ENCODE measurements at places on chromosomes 16 and 17.
A peak's percentile ranks its signal among the peaks of the same experiment; 100 is the strongest.

GRCh38 chr17:28125526-28126378 lies 83.3 kb downstream of the NLK start:
- DNase-seq, result no peak

DNA sequence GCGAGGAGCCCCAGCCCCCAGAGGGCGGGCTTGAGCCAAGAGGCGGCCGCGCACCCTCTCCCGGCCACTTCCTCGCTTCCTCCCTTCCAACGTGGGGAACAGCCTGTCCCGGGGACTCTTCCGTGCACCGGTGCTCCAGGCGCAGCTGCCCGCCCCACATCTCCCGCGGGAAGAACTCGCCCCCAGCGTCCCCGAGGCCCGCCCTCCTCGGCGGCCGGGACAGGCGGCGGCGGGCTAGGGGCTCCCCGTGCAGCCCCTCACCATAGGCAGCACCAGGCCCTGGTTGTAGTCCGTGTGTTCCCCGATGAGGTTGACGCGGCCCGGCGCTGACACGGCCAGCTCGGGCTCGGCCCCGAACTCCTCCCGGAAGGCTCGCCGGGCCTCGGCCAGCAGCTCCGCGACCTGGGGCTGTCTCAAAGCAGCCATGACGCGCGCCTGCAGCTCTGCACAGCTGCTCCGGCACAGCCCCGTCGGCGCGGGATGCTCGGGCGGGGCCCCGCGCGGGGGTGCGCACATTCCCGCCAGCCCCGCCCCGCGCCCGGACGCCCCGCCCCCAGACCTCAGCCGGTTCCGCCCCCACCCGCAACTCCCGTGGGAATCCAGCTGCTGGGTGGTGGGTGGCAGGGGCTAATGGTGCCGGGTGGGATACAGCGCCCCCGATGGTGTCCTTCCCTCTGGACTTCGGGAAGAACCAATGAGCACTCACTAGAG lies at the start of gene GALK1:
TSS of gene GALK1 (minus strand) at position 482 of the 711 bp plus-strand sequence. CDS start at position 426, 56 bp downstream.
- peak; percentile 14 for DNase-seq

DNA sequence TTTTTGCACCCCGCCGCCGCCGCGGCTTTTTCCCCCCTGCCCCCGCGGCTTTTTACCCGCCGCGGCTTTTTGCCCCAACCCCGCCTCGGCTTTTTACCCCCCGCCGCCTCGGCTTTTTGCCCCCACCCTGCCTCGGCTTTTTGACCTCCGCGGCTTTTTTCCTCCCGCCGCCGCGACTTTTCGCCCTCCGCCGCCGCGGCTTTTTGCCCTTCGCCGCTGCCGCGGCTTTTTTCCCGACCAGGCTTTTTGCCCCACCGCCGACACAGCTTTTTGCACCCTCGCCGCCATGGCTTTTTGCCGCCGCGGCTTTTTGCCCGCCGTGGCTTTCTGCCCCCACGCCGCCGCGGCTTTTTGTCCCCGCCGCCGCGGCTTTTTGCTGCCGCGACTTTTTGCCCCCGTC lies 137.0 kb upstream of the TP53TG3D start:
- no peak for DNase-seq

DNA sequence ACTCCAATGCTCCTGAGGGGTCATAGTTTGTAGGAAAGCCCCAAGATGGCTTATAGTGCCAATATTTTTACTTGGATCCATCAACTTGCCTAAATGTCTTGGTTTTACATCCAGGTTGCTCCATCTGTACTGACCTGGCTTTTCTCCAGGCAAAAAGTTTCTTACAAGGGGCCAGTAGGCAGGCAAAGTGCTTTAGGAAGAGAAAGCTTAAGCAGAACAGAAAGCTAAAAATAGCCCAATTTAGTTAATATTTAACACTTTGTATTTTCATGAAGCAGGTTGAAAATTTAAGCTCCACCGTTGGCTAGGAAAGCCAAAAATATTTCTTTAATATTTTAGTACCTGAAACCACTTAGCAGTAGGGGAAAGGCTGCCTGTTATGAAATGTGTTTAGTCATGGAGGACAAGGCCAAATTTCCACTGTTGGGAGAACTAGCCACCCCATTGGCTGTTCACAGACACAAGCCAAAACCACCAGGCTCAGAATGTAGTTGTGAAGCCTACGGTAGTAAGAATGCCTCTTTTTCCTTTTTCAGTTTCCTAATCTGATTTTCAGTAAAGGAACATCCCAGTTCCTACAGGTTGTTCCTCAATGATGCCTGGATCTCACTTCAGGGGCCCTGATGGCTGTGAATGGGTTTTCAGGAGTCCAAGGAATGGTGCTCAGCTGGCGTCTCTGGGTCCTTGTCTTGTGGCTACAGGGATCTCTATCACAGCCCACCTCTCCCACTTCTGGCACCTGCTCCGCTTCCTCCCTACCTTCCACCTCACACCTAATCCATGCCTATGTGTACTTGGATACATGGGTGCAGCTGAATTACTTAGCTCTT lies 324.8 kb downstream of the PMP22 start:
- no peak for DNase-seq
